ENCODE measurements at places on chromosomes 3 and 15. TPM values are rescaled to one million over a fixed set of nuclear protein-coding genes. Genes with fewer than 3 reads are reported as not detected.

Gene CAMK2N2
- not detected for total RNA-seq

GRCh38 chr3:17740721-17741141 lies 1.7 kb downstream of the TBC1D5 start:
- peak; percentile 36 for DNase-seq

DNA sequence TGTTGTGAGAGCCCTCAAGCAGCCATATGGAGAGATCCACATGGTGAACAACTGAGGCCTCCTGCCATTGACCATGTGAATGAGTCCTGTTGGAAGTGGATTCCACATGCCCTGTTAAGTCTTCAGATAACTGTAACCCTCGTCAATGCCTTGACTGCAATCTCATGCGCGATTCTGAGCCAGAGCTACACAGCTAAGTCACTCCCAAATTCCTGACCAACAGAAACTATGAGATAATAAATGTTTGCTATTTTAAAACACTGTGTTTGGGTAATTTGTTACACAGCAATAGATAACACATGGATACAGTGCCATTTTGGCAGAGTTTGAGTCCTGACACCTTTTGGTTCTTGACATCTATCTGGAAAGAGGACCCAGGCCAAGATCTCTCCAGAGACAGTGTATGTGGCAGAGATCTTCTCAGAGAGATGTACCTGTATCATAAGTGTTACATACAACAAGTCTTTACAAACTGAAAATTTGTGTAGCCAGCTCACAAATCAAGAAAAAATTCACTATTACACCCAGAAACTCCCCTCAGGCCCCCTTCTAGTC lies 34.5 kb upstream of the BNC1 start:
- DNase-seq, result no peak

Gene NXPE3
- total RNA-seq, result 3.8 TPM

DNA sequence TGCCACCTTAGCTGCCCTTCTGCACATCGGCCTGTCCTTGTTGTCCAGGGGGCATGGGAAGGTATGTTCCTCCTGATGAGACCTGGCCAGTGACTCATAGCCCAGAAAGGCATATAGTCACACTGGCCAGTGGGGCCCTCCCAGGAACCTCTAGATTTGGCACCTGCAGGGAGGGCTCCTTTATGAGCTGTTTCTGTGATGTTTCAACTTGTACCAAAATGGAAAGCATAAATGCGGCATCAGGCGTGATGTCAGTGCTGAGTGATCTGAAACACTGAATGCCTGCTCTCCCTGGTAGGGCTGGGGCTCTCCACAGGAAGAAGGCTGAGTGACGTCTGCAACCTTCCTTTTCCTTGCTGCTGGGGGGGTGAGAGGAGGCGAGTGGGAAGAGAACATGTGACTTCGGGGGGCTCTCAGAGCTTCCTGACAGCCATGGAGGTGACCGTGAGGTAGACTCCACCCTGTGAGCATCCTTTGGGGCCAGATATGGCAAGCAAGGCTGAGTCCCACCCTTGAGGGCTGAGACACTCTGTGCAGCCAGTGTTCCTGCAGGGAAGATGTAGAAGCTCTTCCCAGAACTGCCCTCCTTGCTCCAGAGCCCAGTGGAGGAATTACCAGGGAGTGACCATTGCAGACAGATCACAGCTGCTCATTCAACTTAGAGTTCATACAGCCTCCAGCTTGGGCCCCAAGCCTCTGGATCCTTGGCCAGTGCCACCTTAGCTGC lies 37.1 kb upstream of the APEH start:
- DNase-seq, result no peak

DNA sequence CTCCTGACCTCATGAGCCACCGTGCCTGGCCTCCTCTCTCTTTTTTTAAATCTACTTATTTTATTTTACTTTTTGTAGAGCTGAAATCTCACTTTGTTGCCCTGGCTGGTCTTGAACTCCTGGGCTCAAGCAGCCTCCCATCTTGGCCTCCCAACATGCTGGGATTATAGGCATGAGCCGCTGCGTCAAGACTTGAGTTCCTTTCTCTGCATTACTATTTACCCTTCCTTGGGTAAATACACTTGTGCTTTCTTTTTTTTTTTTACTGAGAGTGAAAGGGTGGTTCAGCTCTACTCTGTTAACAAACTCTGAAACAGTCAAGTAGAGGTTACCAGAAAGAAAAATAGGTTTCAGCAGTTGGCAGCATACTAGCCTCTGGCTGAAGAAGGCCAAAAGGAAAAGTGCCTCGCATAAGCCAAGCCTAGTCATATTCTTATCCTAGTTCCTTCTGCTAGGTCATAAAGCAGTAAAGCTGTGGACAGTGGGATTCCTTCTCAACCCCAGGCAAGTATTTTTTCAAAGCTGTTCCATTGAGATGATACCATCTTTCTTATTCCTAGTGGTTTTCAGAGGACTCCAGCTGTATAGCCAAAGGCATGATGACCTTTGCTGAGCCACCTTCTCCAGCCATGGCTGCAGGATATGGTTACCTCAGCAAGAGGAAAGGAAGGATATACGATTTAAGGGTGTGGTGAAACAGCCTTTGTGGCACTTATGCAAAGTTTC lies 135.1 kb downstream of the RBPMS2 start:
- DNase-seq, result no peak

All from mucosa of descending colon (tissue), 3 donors.